Peyer's patch (tissue), 4 donors: ENCODE measurements at places on chromosomes 7 and 10. TPM values are rescaled to one million over a fixed set of nuclear protein-coding genes. Genes with fewer than 3 reads are reported as not detected.

- no peaks in the 10 kb centered on the region for H3K4me1 ChIP-seq
- no peak overlapping the region for H3K27ac ChIP-seq
- H3K27me3 ChIP-seq = no peaks in the 10 kb centered on the region
- no peaks in the 10 kb centered on the region for H3K36me3 ChIP-seq
- DNase-seq = no peak
- no peak overlapping the region for H3K4me3 ChIP-seq
Observed at GRCh38 chr10:63343476-63343875, 122.3 kb downstream of the JMJD1C start.

DNA sequence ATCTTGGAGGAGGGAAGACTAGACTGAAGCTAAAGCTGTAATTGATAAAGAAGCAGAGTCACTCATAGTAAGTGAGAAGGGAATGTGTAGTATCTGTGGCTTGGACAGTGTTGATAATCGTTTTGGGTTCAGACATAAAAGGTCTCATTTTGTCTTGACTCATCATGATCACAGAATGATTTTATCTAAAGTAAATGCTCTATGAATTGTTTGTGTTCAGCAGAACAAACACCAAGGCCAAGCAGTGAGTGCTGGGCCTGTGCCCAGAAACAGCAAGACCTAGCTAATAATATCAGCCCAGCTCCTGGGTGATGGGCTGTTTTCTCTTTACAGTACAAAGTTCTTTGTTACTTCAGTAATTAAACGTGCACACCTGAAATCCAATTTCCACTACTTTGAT, 26.7 kb upstream of the CD36 start:
- no peaks in the 10 kb centered on the region for H3K27me3 ChIP-seq
- no peaks in the 10 kb centered on the region for H3K36me3 ChIP-seq
- H3K27ac ChIP-seq = peak overlapping the region; percentile 65

GRCh38 chr10:128540128-128540762, 414.0 kb upstream of the MKI67 start:
- H3K36me3 ChIP-seq = no peaks in the 10 kb centered on the region
- DNase-seq = no peak
- no peak overlapping the region for H3K27ac ChIP-seq
- H3K27me3 ChIP-seq = peaks cover 7% of the 10 kb centered on the region
- H3K4me3 ChIP-seq = no peak overlapping the region

DNA sequence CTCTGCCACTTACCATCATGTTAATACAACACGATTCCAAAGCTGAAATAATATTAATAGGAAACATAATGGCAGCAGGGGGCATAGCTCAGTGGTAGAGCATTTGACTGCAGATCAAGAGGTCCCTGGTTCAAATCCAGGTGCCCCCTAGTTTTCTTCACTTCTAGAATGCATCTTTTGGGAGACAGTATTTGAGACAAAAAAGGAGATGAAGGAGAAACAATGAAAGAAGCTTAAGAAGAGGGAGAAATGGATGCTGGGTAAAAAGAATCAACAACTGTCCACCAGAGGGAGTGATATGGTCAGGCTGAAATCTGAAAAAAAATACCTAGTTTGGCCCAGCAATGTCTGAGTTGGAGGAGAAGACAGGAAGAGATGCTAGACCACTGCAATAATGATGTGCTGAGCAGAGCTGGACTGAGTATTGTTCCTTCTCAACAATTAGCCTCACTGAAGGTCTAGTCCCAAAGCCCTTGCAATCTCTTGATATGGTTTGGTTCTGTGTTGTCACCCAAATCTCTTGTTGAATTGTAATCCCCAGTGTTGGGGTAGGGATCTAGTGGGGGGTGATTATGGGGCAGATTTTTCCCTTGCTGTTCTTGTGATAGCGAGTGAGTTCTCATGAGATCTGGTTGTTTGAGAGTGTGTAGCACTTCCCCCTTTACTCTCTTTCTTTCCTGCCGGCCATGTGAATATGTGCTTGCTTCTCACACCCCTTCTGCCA, 48.3 kb downstream of the ZNF783 start:
- H3K27ac ChIP-seq = no peak overlapping the region
- H3K27me3 ChIP-seq = no peaks in the 10 kb centered on the region
- DNase-seq = peak; percentile 11
- no peaks in the 10 kb centered on the region for H3K4me1 ChIP-seq
- H3K4me3 ChIP-seq = no peak overlapping the region

DNA sequence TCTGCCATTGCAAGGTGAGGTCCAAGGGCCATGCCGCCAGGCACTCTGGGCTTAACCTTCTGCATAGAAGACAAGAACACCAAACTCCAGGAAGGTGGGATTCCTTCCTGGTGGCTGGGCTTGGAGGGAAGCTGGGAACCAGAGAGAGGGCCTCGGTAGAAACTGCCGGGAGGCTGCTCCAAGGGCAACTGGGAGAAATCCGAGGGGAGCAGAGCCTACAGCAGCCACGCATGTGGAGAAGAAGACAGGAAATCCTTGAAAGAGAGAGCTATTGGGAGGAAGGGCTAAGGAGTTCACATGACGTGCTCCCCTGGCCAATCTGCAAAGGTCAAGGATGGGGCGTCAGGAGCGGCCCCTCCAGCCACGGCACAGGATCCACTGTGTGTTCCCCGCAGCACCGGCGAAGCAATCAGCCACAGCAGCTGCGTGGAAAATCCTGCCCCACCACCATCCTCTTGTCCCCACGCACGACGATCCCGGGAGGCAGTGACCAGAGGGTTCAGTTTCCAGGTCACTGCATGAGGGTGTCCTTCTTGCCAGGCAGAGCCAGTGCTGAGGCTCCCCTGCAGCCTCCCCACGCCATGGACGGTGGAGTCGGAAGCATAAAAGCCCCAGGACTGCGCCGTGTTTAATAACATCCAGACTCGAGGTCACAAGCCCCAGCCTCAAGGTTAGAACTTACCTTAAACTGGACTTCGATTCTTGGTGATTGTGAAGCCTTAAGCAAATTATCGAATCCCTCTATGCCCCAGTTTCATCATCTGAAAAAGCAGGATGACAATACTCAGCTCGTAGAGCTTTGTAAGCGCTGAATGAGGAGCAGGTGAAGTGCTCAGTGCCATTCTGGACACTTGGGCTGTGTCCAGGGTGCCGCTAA, 8.6 kb upstream of the PPP2R2D start:
- H3K36me3 ChIP-seq = no peaks in the 10 kb centered on the region
- H3K4me1 ChIP-seq = no peaks in the 10 kb centered on the region
- no peak overlapping the region for H3K27ac ChIP-seq
- DNase-seq = no peak
- no peak overlapping the region for H3K4me3 ChIP-seq

DNA sequence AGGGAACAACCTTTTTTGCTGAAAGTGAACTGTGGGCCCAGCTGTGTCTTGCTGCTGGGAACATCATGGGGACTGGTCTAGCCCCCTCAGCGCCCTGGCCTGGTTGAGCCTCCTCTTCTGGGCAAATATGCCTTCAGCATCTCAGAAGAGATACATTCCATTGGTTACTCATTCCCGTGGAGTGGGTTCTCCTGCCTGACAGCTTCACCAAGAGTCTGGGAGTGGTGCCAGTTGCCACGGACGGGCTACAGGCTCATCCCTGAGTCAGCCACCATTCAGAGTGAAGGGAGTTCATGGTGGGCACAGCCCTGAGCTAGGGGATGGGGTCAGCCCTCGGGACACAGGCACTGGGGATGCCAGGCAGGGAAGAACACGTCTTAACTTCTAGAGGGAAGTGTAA, 81.9 kb downstream of the RAMP3 start:
- no peak overlapping the region for H3K4me3 ChIP-seq
- no peaks in the 10 kb centered on the region for H3K27me3 ChIP-seq
- H3K27ac ChIP-seq = no peak overlapping the region
- no peaks in the 10 kb centered on the region for H3K4me1 ChIP-seq

DNA sequence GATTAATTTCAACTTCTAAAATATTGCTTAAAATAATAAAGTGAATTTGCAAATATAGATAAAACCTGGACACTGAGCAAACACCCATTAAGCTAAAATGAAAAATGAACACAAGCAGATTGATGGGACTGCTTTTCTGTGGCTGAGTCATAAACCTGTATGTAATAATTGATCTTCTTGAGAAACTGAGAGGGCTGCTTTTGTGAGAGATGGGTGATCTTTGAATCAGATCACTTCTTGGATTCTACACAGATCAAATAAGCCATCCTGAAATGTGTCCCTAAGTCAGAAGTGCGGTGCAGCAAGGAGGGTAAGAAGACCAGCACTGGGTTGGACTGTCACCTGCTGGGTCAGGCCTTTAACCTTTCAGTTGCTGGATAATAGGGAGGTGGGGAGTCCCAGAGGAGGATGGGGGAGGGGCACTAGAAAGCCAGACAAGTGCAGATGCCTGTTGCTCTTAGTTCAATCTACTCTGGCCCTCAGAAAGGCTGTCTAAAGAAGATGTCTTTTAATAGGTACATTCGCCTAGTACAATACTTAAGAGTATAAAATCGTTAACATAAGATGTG, 178.2 kb upstream of the NAMPT start:
- no peaks in the 10 kb centered on the region for H3K36me3 ChIP-seq
- no peak overlapping the region for H3K27ac ChIP-seq
- DNase-seq = no peak
- H3K4me3 ChIP-seq = no peak overlapping the region
- peaks cover 6% of the 10 kb centered on the region for H3K4me1 ChIP-seq
- no peaks in the 10 kb centered on the region for H3K27me3 ChIP-seq

The METTL27 gene
- total RNA-seq = 20.4 TPM
